ENCODE measurements at places on chromosomes 3 and 15.

- DNase-seq = no peak
These were observed 522 bp downstream of the PDZRN3 start for GRCh38 chr3:73624017-73624820.

DNA sequence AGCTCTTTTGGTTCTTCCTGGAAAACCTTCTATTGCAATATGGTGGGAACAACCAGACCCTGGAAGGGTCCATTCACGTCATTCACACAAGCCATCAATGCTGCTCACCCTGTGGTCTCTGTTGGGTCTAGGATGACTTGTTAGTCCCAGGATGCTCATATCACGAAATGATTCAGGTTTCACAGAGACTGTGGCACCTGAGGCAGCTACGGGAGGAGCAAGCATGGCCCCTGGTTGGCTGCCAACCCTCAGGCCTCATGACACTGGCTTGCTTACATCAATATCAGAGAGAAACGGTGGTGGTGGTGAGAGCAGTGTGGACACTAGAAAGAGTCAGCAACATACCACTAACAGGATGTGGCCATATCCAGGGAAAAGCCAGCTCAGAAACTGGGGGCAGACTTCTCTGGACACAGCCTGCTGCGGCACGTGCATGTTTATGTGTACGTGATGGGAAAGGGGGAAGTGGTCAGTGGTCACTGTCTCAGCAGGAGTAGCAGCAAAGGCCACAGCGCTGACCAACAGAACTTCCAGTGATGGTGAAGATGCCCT, 208.9 kb upstream of the ST8SIA2 start:
- no peak for DNase-seq

DNA sequence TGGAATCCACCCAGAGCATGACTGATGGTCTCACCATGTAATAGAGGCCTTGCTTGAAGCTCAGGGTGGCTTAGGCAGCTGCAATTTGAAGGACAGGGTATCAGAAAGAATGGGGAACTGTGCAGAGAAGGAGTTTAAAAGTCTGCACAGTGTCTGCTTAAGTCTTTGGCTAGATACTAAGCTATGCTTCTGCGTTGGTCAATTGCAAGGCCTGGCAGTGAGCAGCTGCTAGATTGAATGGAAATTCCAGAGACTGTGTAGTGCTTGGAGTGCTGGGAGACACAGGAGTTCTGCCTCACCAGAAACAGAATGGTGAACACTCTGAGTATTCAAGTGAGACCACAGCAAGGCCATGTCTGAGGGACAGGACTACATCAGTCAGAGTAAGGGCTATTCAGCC, 17.3 kb upstream of the ATP10A start:
- no peak for DNase-seq

- DNase-seq = no peak
These were observed 476.6 kb upstream of the TGFBR2 start for GRCh38 chr3:30129765-30130164.

DNA sequence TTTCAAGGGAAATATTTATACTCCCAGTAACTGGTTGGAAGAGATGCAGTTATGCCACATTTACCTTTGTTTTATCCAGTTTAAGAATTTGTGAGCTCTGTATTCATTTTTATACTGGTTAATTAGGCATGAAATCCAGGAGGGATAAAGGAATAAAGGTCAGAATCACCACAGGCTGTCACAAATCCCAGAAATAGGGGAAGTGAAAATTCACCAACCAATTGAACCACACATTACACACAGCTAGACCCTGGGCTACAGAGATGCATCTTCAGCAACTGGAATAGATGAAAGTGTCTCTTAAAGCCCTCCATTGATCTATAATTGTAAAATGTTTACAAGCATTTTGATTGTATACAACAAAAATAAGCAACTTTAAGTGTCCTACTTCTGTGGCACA, 18.5 kb downstream of the SERPINI1 start:
- no peak for DNase-seq

DNA sequence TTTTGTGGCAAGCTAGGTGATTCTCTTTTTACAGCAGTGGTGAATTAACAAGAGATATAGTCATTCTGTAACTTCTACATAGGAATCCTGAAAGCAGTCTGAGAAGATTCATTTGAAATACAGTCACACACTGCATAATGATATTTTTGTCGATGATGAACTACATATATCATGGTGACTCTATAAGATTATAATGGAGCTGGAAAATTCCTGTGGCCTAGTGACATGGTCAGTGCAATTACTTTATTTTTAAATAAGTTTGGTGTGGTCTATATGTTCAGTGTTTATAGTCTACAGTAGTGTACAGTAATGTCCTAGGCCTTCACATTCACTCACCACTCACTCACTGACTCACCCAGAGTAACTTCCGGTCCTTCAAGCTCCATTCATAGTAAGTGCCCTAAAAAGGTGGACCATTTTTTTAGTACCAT, 511.4 kb upstream of the MCTP2 start:
- no peak for DNase-seq

DNA sequence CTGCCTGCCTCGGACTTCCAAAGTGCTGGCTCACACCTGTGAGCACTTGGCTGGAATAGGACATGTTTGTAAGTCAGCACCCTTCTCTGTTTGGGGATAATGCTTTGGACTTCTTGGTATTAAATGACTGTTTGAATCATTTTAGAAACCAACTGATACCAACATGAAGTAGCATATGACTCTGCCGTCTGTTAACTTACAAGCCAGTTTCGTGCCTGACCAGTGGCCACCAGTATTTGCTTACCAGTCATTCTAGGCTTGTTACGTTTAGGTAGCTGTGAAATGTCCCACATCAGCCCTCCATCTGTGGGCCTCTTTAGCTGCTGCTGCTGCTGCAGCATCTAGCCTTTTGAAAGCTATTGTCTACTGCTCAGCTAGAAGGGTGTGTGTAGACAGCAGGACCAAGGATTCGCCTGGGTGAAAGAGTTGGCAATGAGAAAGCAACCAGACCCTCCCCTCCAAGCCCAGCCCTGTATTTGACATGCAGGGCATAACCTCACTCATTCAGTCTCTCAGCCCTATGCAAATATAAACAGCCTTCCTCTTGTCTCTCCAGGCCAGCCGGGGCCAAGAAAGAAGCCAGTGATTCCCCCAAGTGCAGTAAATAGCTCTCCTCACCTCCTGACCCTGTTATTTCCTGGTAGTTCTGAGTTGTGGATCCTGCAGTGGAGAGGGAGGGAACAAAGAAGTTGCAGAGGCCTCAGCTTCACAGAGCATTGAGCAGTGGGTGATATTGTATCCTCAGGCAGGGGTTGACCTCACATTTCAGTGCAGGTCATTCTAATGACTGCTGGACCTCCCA, 51.0 kb downstream of the NKIRAS1 start:
- DNase-seq = no peak

DNA sequence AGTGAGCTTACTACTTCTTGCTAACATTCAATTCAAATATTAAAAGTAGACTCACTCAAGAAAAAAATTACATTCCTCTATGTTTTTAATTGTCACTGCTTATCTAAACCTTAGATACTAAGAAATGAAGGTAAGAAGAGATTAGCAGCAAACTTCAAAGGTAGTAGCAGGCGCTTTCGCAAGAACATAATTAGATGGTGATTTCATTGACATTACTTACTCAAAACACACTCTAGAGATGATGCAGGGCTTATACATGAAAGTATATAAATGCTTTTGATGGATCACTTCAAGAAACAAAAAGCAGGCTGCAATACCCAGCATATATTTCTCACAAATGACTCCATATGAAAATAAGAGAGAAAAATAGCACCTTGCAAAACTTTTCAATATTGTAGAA, 86.8 kb downstream of the FSIP1 start:
- no peak for DNase-seq

- no peak for DNase-seq
These were observed 288.6 kb downstream of the CLSTN2 start for GRCh38 chr3:140223631-140224030.

DNA sequence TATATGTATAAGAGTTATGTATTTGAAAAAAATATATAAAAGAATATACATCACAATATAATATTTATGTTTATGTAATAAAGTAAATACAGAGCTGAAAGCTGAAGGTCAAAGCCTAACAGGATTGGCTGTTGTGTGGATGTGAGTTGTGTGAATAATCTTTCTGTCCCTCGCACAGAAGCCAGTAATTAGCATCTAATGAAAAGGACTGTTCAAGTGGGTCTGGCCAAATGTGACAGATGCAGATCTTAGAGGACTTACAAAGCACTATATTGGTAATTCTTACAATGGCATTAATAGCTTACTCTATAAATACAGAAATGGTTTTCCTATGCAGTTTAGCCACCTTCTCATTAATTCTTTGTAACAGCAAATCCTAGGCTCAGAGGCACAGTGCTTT, 2.4 kb downstream of the MKRN3 start:
- no peak for DNase-seq

DNA sequence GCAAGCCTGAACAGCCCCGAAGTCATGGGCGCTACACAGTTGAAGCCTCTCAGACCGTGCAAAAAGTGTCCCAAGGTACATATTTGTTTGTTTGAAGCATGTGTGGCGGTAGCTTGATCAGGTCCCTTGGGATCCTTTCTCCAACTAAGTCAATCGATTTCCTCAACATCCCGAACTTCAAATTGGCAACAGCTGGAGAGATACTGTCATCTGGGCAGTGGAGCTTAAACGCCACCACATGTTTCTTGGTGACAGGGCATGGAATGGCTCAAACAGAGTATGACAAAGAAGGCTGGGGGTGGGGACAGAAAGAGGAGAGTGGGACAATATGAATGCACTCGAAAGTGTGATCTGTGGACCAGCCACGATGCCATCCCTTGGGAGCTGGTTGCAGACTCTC, 84.9 kb upstream of the PSMD6 start:
- DNase-seq = no peak

- DNase-seq = no peak
These were observed 332.2 kb downstream of the AGBL1 start for GRCh38 chr15:86411916-86412315.

DNA sequence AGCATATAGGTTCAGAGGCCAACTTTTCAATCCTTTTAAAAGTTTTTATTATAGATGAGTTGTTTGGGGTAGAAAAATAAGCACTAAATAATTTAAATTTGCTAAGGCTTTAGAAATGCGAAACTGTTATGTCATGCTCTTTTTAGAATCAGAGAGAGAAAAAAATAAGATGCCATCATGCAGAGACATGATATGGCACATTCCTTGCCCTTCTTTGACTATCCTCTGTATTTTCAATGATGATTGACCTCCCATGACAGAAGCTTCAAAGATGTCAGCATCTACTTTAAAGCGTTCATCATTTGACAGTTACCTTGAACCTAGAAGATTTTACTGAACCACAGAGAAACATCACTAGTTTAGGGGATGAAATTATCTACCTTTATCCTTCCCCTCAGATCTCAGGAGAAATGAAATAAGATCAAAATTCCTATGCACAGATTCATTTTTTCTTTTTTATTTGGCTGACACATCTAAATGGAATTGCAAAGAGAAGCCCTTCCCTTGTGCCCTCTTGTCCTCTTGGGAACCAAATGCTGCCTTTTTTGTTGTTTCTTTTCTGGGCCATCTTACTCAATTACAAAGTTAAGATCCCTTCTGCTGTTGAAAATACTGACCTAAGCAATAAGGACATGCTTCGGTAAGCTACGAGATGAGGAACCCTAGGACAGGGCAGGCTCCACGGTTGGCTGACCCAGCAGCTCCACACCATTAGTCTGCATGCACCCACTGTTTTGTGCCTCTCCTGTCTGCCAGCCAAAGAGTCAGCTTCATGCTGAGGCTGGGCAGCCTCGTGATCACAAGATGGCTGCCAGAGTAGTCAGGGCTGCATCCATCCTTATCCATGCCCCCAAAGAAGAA, 289.7 kb upstream of the TPM1 start:
- no peak for DNase-seq

- no peak for DNase-seq
These were observed 56.1 kb upstream of the ACAN start for GRCh38 chr15:88747111-88747510.

GRCh38 chr3:127406309-127407025, 118.6 kb upstream of the PRR20G start:
- no peak for DNase-seq

DNA sequence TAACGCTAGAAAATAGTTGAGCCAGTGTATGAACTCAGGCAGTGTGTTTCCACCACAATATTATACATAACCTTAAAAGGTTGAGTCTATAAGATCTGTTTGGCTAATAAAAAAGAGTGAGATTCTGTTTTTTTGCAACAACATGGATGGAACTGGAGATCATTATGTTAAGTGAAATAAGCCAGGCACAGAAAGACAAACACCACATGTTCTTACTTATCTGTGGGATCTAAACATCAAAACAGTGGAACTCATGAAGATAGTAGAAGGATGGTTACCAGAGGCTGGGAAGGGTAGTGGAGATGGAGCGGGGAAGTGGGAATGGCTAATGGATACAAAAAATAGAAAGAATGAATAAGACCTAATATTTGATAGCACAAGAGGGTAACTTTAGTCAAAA, 150.7 kb downstream of the GABRG3 start:
- DNase-seq = no peak

- DNase-seq = no peak
These were observed 234.5 kb upstream of the ICE2 start for GRCh38 chr15:60713119-60714084.

DNA sequence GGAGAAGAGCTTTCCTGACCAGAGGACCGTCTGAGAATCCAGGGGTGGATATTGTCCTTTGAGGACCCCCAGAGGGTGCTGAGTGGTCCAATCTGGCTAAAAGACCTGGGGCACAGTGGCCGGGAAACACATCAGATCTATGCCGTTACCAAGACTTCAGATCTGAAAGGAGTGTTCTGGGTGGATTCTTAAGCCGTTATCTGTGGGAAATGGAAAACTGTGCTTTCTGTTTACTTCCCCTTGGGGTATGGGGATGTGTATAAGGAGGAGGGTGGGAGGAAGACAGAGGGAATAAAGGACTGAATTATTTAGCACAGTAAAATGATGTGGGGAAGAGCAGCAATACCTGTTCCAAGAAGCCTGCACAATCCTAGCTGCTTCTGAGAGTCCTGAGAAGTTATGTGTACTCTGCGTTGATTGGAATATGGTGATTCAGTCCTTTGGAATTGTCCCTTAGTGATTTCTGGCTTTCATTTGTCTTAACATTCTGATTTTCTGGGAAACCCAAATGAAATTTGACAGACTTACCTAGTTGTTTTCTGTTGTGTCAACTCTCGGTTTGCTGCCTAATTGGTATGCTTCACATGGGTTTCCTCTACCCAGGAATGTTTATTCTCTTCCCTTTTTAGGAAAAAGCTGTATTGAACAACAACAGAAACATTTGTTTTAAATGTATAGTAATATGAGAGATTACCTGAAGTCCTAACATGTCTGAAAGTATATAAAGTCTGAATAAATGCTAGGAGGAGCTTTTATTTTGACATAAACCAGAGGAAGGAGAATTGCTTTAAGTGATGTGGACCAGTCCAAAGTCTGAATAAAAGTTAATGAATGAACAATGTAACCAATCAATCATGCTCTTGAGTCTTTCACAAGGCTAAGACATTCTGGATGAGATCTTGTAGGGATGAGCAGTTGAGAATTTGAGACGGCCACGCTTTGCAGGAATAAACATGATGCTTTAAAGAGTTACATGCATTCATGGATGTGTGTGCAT, 427.1 kb upstream of the C2CD4B start:
- no peak for DNase-seq

DNA sequence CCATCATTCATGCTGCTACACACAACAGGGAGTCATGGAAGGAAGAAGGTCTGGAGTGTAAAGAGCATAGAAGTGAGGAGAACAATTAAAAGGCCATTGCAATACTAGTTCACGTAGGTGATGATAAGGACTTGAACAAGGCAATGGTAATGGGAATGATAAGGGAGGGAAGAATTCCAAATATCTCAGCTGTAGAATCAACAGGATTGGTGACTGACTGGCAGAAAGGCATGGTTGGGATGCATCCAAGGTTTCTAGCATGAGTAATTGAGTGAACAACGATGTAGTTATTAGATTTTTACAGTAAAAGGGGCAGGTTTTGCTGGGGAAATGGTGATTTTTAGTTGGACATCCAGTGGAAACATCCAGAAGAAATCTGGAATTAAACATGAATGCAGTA, 2.4 kb upstream of the SEC62 start:
- no peak for DNase-seq
